ENCODE measurements at places on chromosomes 11 and 22.

- no peak for DNase-seq
Measured at GRCh38 chr11:28834877-28835276, 726.7 kb downstream of the METTL15 start.

- DNase-seq = no peak
Measured at GRCh38 chr11:14645015-14645912, 1.7 kb downstream of the PDE3B start.

DNA sequence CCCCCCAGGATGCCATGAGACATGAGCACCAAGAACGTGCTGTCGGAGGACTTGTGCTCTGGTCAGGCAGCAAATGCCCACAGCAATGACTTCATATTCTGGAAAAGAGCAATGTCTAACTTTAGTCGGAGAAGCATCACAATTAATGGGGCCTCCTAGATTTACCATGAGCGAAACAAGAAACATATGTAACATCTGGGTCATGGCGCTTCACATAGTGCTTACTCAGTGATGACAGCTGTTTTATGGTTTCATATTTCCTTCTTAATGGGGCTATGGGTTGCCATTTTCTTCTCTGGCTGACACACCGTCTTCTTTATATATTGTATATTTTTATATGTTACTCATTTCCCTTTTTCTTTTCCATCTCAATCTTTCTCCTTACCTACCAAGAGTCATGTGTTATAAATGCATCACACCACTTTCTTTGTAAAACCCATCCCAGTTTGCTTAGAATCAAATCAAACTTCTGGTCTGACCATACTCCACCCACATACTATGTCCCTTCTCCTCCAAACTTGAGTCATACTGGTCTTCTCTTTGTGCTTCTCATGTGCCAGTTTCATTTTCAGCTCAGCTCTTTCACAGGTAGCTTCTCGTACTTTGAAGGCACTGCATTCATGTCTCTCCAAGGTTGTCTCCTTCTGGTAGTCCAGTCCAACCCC is 9.4 kb upstream of the CASP12 start:
- DNase-seq = no peak

DNA sequence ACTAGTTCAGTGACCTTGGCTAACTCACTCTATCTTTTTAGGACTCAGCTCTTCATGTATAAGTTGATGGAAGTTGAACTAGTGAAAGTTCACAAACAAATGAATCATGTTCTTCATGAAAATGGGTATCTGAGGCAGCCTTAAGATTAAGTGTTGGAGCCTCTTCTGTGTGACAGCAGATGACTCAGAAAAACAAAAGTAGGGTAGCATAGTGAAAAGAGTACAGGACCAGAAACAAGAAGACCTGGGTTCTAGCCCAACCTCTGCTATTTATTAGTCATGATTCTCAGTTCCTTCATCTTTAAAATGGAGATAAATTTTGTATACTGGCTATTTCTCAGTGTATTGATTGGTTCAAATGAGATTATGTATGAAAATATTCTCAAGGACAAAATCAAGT is 60.2 kb downstream of the USP35 start:
- no peak for DNase-seq

DNA sequence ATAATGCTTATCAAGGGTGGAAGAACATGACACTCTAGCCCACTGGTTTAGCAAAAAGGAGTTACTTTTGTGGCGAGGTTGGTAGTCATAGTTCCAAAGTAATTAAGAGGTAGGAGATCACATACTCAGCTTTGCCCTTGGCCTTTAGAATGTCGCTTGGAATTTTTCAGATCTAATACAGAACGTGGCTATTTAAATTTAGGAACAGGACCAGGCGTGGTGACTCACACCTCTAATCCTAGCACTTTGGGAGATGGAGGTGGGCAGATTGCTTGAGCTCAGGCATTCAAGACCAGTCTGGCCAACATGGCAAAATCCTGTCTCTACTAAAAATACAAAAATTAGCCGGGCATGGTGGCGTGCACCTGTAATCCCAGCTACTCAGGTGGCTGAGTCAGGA is 26.1 kb upstream of the ZNRF3 start:
- DNase-seq = no peak

DNA sequence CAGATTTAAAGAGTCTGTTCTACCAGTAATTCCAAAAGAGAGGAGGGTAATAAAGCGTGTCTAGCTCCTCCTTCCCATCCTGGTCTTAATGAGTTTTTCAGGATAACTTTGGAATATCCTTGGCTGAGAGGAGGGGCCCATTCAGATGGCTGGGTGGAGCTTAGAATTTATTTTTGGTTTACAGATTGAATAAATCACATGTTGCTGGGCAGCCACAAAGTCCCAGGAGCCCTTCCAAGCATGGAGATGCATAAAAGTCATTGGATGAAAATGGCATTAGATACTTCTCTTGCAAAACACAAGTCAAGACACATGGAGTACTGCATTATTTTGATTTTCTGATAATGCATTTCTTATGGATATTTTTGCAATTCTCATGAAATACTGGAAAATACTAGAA is 139.0 kb downstream of the TRPC6 start:
- no peak for DNase-seq

DNA sequence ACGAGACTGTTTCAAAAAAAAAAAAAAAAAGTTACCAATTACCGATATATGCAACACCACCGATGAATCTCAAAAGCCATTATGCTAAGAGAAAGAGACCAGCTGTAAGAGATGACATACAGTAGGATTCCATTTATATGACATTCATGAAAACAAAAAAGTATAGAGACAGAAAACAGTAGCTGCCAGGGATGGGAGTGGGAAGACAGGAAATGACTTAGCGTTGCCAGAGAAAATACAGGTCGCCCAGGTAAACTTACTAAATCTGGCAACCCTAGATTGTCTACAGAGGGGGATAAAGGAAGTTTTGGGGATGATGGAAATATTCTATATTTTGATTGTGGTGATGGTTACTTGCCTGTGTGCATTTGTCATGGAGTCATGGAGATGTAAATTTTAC is 7.9 kb upstream of the C11orf24 start:
- DNase-seq = no peak

- DNase-seq = no peak
Measured at GRCh38 chr22:32378707-32379272, 21.1 kb downstream of the RFPL3 start.

DNA sequence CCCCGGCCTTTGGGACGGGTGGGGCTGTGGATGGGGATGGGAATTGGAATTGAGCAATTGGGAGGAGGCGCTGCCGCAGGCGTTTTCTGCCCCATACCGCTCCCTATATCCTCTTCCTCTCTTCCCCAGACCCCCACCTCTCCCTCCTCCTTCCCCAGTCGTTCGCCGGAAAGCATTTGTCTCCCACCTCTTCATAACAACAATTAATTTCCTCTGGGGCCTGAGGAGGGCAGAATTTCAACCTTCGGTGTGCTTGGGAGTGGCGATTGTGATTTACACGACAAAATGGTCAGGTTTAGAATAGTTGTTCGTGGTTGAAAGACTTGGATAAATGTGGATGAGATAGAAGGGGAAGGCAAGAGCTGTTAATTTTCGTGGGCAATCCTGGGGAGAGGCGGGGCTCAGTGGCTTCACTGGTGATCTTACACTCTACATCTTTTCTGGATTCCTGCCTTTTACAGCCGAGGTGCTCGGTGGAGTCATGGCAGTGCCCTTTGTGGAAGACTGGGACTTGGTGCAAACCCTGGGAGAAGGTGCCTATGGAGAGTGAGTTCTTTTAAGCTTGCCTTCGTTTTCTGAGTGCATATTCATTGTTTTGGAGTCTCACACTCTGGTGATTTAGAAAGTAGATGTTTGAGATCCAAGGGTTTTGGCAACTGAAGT is 1.5 kb downstream of the CHEK1 start:
- no peak for DNase-seq

DNA sequence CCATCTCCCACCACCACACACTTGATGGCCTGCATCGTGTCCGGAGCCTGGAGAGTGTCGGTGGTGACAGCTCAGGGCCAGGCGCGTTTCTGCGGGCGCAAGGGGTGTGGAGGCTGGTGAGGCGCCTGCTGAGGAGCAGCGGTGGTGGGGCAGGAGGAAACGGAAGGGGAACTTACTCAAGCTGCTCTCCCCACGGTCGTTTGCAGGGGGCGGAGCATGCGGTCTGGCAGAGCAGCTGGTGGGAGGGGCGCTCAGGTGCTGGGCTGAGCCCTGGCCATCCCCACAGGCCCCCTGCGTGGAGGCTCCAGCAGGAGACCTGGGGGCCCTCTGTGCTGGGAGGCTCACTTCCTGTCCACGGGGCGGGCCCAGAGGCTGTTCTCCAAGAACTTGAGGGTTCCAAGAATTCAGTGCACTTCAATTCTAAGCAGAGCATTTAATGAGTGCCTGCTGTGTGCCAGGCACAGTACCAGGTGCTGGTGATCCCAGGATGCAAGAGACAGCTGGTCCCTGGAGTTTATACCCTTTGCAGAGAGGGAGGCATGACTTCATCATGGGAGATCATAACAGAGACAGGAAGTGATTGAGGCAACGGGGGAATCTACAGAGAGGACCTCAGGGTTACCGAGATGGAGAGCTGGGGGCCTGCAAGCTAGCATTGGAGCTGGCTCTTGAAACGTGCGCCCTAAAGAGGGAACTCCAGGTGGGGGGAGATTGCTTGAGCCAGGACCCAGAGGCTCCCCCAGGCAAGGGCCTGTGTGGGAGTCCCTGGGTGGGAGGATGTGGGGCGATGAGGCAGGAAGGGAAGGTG is at the start of gene RAC2:
Gene RAC2, minus strand, starts transcription at position 156 of the 808 bp plus-strand sequence. Its CDS starts 121 bp downstream, at position 35.
- peak; percentile 72 for DNase-seq

DNA sequence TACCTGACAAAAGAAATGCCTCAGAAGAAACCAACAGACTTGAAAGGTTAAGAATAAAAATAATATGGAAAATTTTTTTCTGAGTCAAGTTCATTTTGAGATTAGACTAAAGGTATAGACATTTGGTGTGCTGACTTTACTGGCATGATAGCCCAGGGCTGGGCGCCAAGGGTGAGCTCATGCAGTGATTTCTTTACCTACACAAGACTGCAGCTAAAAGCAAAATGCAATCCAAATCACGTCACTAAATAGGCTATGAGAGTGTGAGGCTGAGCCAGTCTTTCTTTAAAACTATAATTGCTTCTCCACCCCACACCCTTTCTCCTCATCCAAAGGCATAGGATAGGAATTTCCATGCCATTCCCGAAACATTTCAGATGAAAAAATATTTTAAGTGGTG is 196.5 kb downstream of the FAM76B start:
- no peak for DNase-seq

DNA sequence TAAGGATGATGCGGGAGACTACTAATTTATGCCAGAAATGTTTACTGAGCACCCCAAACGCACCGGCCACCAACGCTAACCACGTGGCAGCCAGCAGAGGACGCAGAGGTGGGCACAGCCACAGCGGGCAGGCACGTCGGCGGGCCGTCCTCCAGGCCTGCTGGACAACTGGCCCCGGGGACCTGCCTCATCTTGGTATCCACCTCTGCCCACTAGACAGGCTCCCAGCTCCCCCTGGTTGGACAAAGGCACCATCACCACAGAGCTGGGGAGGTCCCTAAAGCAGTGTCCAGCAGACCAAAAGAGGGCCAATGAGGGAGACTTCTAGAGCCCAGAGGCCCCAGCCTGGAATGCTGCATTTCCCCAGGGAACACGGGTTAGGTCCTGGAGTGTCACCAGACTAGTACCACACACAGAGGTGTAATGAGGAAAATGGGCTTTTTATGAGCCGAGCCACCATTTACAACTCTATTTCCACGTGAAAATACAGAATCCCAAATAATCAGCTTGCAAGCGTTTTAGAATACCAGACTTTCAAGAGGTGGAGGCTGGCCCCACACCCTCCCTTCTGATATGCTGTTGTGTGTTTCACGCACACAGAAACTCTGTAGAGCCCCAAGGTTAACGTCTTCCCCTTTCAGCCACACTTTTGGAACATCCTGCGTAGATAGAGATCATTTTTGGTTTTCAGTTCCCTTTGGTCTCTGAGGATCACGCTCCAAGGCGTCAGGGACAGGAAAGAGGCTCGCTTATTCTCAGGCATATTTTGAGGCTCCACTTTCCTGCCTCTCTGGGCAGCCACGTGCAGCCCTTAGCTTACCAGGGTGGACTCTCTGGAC is 23.7 kb upstream of the BID start:
- no peak for DNase-seq

DNA sequence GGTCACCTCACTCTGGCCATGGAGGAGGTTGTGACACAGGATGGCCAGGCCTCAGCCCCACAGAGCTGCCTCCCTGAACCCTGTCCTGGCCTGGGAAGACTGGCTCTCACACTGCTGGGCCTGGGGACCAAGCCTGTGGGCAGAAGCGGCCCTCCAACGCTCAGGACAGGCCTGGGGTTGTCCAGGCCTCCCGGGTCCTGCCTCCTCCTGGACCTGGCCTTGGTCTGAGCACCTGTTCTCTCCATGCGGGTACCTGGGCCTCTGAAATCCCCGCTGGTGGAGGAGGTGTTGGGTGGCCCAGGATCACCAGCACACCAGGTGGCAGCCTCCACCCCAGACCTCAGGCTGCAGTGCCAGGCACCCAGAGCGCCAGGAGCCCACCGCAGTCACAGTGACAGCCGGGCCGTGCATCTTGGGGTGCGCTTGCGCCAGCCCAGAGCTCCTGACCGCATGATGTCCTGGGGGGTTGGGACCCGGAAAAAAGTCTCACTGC is 16.1 kb upstream of the PIM3 start:
- no peak for DNase-seq

- DNase-seq = no peak
Measured at GRCh38 chr22:20606041-20606783, 98.8 kb downstream of the MED15 start.

- no peak for DNase-seq
Measured at GRCh38 chr22:38523029-38523428, 16.9 kb upstream of the DDX17 start.

GRCh38 chr22:39151329-39151975 is 1.0 kb downstream of the CBX7 start:
- DNase-seq = no peak

GRCh38 chr22:24386937-24387471 is 40.4 kb upstream of the ADORA2A start:
- DNase-seq = no peak

DNA sequence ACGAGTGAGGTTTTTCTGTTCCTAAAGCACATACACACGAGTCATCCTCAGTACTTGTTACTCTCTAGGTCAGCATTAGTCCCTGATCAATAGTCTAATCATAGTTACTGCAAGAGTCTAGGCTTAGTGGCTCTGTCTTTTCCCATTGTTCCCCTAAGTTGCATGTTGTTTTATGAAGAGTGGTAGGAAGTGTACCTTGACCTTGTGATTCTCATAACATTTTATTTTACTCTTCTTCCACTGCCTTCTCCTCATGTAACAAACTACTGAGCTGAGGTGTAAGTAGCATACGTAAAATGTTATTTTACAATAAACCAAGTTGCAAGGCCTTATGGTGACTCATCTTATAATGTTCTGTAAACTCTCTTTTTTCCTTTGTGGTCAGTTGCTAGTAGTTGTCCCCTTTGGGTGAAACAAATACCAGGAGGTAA is 15.0 kb downstream of the METTL15 start:
- no peak for DNase-seq

DNA sequence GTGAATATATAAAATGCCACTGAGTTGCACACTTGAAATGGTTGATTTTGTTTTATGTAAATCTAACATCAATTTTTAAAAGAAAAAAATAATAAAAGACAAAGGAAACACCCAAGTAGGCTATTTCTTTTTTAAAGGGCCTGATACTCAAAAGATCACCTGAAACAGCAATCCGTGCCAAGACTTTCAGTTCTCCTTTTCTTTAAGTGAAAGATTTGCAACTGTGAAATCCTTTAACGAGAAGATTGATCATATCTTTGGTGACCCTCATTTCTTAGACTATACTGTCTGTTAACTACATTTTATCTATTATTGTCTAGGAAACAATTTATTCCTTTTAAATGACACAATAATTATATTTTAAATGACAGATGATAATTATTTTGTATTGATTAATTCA is 1841.5 kb downstream of the LRRC4C start:
- no peak for DNase-seq

- no peak for DNase-seq
Measured at GRCh38 chr11:77353131-77353530, 51.6 kb upstream of the GDPD4 start.
